ENCODE measurements at places on chromosomes 3 and 15.

GRCh38 chr3:47250309-47251060 lies 32.1 kb downstream of the KIF9 start:
- no peak for DNase-seq

- DNase-seq: no peak
Measured at GRCh38 chr3:64290864-64291263, 65.6 kb upstream of the PRICKLE2 start.

DNA sequence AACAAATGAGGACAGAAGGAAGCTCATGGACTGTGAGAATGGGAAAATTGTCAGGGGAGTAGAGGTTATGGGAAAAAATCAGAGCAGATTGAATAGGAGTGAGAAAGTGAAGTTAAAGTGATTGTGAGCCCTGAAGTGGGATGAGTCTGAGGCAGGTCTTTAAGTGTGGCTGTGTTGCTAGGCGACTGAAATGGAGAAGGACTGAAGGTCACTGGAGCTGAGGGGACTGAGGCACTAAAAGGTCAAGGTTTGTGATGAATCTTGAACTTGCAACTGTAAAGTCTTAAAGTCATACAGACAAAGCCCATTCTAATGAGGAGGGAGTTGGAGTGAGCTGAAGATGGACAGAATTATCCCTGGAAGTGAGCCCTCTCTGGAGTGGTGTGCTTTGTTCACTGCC lies 518.9 kb downstream of the TUSC7 start:
- no peak for DNase-seq

DNA sequence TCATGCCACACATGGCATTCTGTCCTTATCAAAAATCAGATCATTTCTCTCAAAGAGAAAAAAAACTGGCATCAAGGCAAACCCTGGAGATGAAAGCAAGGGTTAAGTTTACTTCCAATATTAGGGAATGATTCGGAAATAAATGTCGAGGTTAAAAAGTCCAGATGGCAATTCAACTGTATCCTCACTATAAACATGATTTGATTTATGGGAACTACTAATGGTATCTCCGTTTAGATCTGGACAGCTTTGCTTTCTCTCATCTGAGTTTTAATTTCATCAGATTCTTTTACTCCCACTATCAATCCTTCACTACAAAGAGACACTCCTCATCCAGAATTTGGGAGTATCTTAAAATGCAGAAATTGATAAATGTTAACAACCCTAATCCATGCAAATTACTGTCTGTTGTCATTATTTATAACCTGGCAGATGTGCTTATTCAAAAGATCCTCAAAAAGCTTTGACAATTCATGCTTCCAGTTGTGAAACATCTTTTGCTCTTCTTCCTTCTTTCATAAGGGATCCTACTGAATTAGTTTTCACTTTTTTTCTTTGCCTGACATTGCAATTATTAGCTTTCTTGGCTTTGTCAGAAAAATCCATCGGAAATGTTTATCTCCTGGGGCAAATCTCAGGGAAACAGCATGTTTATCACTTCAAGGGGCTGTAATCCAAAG lies 903.2 kb downstream of the MCTP2 start:
- no peak for DNase-seq

DNA sequence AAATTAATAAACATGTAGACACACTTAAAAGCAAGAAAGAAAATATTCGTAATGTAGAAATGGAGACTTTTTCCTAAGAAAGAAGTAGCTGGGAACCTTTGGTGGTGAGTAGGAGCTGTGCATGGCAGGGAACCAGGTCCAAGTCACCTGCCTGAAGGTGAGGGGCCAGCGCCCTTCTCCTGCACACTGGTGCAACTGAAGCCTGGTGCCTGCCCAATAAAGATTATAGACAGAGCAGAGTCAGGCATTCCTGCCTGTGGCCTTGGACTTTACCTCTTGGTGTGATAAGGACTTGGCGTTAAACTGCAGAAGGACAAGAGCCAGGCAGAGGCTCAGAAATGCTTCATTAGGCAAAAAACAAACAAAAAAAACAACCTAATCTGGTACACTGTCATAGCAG lies 14.2 kb downstream of the CFAP91 start:
- no peak for DNase-seq

- no peak for DNase-seq
Measured at GRCh38 chr3:59791774-59792308, 742.0 kb upstream of the CFAP20DC start.

DNA sequence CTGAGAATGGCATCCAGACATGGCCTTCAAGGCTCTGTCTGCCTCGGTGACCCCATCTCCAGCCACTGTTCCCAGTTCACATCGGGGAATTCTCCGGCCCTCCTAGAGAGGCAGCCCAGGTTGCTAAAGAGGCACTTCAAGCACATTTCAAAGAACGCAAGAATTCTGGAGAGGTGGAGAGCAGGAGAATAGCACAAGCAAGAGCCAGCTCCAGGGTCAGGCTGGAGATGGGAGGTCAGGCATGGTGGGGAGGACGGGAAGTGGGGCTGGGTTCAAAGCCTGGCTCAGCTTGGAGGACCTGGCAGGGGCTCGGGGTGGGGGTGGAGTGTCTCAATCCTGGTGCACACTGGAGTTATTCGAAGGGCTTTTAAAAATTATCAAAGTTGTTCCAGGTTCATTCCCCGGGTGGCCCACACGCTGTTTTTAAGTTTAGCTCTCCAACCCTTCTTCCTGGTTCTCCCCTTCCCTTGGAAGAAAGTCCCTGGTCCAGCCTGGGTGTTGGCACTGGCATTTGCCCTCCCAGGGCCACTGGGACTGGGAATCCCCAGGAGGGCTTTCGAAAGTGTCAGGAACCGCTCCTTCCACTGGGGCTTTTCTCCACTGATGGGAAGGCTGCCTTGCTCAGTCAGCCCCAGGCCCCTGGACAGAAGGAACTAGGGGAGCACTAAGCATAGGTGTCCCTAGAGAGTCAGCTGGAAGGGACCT lies 35.8 kb downstream of the ZNF710 start:
- no peak for DNase-seq

DNA sequence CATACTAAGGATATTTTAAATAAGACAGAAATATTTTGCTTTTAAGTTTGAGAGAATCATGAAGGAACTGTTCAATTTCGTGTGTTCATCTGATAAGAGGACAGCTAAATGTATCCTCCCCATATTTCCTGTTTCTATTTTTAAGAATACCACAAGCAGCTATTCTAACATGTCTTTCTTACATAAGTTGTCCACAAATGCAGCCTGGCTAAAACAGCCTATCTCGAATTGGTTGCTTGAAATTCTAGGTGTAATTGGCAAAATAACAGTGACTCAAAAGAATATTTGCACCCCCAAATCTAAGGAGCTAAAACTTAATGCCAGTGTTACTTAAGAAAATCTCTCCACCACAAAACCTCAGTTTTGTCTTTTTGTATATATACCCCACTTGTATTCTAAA lies 35.0 kb downstream of the BTLA start:
- DNase-seq: no peak

DNA sequence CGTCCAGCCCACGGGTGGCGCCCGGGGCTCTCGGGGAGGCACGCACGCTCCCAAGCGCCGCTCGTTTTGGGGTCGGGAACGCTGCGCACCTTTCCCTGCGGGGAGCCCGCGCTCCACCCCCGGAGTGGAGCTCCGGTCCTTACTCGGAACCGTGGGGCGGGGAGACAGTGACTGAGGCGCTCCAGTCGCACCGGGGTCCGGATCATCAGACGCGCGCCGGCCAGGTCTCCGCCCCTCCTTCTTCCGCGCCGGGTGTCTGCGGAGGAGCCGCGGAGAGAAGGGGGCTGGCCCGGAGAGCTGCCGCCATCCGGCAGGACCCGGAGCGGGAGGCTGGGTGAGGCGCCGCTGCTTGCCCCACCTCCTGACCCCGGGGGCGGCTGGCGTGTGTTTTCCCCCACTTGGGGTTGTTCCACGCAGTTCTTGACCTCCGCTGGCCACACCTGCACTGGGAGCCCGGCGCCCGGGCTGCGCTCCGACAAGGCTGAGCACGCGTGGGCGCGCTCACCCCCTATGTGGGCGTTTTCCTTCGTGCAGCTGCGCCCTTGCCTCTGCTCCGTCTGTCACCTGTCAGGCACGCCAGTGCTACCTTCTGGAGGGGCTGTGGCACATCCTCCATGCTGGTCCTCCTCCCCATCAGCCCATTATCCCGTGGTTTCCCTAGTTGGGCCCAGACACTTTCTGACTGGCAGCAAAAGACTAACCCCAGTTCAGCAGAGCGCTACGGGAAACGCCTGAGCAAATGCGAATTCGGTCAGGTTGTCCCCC lies at the start of gene MCF2L2:
MCF2L2 (minus strand) TSS at position 173 of the 765 bp plus-strand sequence. CDS start 642 bp downstream, outside the sequence.
- DNase-seq: peak; percentile 43

GRCh38 chr15:80173022-80173759 lies 20.4 kb downstream of the FAH start:
- peak; percentile 37 for DNase-seq

DNA sequence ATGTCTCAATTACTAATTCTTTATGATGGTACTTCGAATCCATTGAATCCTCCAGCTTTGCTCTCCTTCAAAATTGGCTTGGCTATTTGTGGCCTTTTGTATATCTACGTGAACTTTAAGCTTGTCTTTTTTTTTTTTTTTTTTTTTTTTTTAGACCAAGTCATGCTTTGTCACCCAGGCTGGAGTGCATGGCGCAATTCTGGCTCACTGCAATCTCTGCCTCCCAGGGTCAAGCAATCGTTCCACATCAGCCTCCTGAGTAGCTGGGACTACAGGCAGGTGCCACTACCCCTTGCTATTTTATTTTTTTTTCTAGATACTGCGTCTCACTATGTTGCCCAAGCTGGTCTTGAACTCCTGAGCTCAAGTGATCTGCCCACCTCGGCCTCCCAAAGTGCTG lies 7.7 kb upstream of the DIPK2A start:
- no peak for DNase-seq

GRCh38 chr3:74469151-74469550 lies 145.3 kb downstream of the CNTN3 start:
- DNase-seq: no peak

DNA sequence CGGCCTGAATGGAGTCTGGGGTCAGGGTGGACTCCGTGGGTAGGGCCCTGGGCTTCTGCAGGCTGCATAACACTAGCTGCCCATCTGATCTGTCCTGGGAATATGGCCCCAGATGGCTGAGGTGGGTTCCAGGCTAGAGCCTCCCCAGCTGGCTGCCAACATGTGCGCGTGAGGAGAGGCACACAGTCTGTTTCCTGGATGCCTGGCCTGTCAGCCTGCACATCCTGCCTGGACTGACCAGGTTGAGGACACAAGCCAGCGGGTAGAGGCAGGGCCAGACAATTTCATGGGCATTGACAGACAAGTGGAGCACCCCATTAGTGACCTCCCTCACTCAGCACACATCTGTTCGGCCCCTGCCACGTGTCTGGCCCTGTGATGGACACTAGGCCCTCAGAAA lies 29.8 kb upstream of the RPL29 start:
- DNase-seq: no peak

- no peak for DNase-seq
Measured at GRCh38 chr3:82376883-82377282, 615.4 kb upstream of the GBE1 start.

DNA sequence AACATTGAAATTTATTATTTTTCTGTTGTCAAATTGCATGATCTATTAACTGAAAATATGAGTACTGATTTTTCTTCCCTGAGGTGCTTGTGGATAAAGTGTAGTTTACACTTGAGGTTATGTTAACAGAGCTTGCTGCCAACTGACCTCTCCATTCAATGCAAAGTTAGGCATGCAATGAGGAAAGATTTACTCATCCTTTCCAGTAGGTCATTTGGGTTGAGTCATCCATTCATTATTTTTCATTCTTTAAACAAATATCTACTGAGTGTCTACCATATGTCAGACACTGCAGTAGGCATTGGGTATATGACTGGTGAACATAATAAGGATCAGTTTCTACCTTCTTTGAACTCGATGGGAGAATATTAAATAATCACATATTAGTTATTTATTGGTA lies 604.1 kb downstream of the EDEM1 start:
- DNase-seq: no peak

GRCh38 chr3:40588406-40588805 lies 63.6 kb downstream of the ZNF621 start:
- no peak for DNase-seq

- no peak for DNase-seq
Measured at GRCh38 chr3:134974624-134975023, 179.6 kb downstream of the EPHB1 start.

- no peak for DNase-seq
Measured at GRCh38 chr3:33145221-33145900, 31.5 kb downstream of the CRTAP start.

Data from stimulated activated CD8-positive, alpha-beta memory T cell treated with anti-CD3 and anti-CD28 coated beads, Interleukin-15, amount 100 ng/mL, for 24 hours (primary cell).